Activated effector memory CD4-positive, alpha-beta T cell treated with anti-CD3 and anti-CD28 coated beads, Interleukin-2, amount 50 U/mL, for 16 hours (primary cell): ENCODE measurements at places on chromosomes 4 and X.
A peak's percentile ranks its signal among the peaks of the same experiment; 100 is the strongest.

GRCh38 chrX:38750551-38750950 is 50.7 kb upstream of the MID1IP1 start:
- no peak for DNase-seq

- DNase-seq: no peak
Observed at GRCh38 chr4:124276461-124276860, 436.1 kb downstream of the ANKRD50 start.

- no peak for DNase-seq
Observed at GRCh38 chrX:121122332-121122731, 74.9 kb downstream of the GLUD2 start.

- DNase-seq: no peak
Observed at GRCh38 chr4:112731715-112732114, 94.8 kb downstream of the LARP7 start.

DNA sequence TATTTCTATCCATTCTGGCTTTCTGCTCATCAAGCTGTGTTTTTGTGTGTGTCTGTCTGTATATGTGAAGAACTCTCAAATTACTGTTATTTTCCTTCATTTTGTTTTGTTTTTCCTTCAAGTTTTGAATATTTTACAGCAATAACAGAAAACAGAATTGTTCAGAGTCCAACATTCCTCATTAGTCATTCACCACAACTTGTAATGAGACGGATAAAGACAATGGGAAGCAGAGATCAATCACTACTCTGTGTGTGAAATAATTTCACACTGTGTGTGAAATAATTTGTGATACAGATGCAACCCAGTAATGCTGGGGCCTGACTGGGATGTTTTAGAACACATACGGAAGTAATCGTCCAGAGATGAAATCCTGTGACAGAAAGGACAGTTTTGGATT is 55.2 kb downstream of the HPGD start:
- DNase-seq: no peak

DNA sequence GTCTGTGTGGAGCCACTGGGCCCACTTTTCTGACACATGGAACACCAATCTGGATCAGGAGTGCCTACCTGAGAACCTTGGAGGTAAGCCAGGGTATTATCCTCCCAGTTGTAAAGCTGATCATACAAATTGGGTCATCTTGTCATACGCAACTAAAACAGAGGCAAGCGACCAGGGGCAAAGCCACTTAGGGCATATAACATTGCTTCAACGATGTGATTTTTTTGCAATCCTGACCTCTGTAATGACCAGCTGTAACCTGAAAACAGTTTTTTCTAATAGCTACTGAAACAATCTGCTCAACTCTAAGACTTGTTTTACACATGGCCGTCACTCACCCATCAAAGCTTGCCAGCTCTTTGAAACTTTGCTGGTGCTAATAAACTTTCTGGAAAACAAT is 261.5 kb upstream of the AGTR2 start:
- no peak for DNase-seq

DNA sequence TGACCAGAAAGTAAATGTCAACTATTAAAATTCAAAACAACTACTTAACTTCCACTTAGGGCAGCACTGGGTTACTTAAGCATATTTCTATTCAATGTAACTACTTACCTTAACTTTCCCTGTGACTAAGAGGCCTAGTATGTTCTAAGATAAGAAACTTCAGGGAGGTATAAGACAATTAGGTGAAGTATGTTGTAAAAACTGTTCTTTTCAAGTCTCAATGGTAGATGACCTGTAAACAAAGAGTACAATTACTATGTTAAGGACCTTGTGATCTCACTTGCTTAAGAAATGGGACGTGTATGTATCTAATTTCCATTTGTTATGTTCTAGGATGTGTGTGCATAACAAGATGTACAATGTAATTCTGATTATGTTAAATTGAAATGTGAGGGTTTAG is 960.5 kb downstream of the CCSER1 start:
- DNase-seq: no peak

DNA sequence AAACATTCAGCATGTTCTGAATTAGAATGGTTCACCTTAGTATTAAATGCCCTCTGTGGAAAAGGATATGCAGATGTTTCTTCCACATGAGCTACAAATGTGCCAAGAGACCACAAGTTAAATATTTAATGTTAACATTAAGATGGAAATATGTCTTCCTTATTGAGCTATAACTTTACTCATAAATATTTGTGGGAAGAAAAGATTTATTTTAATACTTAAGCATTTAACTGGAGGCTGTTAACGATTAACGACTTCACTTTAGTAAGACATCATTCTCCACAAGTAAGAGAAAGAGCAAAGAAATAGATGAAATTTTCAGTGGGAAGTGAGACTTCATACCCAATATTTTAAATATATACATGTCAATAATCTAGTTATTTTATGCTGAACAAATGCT is 1046.0 kb upstream of the GRID2 start:
- DNase-seq: no peak

DNA sequence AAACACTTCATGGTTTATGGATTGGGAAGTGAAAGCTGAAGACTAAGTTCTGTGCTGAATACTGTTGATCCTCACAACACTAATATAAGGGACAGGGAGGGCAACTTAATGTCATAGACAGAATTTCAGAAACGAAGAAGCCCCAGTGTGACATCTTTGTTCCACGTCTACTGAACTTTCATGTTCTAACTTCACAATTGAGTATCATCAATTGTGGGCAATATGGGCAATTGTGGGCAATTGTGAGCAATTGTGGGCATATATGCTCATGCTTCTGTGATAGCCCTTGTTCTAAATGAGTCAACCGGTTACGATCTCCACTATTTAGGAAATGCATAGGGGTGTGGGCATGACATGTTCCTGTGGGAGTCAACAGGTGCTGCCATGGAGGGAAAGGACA is 33.7 kb downstream of the CYBB start:
- DNase-seq: no peak

DNA sequence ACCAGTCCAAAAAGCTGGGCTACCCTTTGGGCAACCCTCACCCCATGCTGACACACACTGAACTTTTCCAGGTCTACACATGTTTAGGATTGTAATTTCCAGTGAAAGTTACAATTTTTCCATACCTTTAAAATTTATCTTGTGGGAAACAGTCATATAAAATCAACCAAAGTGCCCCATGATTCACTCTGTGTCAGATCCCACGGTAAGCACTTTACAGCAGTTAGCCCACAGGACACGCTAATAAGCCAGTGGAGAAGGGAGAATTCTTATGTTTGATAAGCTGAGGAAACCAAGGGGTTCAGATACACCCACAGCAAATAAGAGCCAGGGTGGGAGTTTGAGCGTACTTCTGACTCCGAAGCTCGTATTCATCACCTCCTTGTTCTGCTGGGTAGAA is 72.4 kb upstream of the TBL1X start:
- no peak for DNase-seq

DNA sequence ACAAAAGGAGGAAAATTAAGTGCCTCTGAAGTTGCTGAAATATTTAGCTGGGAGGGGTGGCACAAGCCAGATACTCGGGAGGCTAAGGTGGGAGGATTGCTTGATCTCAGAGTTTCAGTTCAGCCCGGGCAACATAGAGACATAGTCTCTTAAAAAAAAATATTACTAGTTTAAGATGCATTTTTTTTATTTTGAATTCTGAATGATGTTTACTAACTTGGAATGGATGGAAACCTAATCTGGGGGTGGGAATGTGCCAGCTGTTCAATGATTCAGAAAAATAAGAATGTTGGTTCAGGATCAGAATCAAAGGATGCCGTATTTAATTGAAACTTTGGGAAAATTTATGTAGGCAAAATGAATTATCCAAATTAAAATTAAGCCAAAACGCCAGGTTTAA is 167.2 kb upstream of the ANK2 start:
- DNase-seq: no peak

DNA sequence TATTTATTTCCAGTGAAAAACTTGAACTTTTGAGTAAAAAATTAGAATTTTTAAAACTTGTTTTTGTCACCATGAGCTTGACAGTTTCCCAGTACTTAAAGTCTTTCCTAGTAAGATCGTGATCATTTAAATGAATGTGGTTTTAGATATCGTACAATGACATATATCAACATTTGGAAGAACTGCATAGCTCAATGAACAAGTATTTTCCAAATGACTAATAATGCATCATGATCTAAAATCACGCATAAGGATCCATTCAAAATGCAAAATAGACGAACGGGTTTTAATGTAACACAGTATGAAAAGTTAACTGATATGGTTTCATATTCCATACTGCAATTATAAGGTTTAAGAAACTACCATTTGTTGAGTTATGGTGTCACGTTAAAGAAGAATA is 4.1 kb upstream of the NDNF start:
- no peak for DNase-seq

DNA sequence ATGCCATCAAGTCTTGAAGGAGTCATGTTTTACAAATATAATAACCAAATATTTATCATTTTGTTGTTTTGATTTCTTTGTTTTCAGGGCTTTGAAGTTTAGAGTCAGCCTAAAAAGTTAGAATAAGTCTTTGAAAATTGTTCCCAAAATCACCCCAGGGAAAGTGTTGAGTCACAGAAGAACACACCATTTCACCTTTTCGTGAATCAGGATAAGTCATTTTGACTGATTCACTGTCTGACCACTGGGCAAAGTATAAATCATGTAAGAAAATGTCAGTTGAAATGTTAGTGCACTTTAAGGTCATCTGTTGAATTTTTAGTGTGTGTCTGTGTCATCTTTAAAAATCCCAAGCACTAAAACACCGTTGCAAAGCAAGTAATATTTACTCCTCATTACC is 1320.1 kb downstream of the RPA4 start:
- no peak for DNase-seq

- DNase-seq: no peak
Observed at GRCh38 chr4:47418147-47418546, 45.4 kb downstream of the COMMD8 start.

DNA sequence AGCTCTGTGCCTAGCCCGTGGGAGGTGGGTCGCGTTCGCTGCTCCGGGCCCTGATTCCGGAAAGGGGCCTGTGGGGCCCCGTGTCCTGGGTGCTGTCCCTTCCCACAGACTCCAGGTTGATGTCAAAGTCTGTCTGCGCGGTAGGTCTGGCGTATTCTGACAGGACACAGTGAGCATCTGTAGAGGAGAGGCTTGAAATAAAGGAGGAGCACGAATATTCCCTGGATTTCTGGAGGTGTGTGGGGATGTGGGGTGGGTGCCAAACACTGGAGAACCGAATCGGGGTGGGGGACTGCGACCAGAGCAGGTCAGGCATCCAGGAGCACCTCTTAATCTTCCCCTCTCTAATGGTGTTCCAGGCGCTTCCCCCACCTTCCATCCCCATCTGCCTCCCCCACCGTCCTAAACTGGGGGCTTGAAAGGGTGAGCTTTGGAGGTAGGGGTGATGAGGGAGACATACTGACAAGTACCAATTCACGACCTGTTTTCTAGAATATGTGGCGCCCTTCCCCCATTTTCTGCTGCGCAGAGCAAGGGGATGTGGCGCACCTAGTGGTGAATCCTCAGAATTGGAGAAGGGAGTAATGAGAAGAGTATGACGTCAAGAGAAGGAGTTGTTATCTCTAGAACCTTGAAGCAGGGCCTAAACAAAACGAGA is 877 bp downstream of the GPRASP1 start:
- DNase-seq: peak; percentile 80

GRCh38 chrX:111013778-111014455 is 82.1 kb upstream of the PAK3 start:
- DNase-seq: no peak

DNA sequence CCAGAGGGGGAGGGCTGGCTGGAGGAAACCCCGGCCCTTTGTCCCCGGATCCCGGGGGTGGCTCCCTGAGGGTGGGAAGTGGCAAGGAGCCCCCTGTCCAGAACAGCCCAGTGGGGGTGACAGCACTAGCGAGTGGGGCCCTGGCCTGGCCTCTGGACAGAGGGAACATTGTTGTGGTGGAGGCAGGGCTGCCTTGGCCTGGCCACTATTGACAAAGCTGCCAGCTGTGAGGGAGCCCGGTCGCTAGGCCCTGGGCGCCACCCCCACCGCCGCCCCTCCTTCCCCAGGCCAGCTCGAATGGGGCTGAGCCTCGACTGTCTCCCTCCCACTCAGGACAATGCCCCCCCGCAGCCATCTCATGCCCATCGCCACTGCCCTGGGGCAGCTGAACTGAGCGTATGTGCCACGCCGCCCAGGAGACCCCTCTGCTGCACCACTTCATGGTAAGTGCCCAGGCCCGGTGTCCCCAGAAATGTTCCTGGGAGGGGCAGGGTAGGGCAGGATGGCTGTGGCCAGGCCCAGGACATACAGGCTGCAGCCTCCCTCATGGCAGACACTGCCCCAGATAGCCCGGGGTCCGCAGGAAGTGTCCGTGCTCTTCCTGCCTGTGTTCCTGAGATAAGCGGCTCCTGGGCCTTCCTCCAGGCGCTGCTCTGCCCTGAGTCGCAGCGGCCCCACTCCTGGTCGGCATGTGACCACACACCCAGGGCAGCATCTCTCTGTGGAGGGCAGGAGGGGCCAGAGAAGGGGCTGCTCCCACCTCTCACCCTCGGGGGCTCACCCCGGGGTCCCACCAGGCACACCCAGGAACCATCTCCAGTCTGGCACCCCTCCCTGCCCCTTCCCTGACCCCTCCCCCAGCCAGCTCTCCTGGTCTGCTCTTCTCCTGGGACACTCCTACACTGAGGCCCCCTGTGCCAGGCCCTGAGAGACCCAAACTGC is 1.4 kb downstream of the PLXNB3 start:
- peak; percentile 50 for DNase-seq

DNA sequence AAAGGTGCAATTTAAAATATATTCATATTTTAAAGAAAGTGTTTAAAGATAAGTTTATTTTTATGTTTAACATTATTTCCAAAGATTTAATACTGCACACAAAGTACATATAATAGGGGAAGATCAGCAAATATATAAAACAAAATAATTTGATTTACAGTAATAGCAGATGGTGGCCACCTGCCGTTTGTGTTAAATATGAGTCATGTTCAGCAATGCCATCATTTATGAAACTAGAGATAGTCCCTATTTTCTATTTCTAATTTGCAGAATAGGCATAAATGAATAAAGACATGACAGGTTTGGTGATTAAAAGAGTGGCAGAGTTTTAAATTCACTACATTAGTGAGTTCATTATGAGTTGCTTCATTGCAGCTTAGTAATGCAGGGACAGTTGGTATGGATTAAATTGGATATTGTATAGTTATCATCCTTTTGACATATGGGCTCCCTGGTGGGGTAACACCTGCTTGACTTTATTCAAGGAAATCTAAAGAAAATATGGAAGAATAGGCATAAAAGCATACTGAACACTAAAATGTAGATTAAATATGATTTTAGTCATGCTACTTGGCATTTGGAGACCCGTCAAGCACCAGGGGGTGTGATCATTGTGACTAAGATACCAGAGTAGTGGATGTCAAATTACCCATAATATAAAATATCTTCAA is 78.8 kb upstream of the BANK1 start:
- no peak for DNase-seq
